ENCODE measurements at places on chromosomes 7 and 10.
A peak's percentile ranks its signal among the peaks of the same experiment; 100 is the strongest.

GRCh38 chr10:30789806-30790205, 160.3 kb upstream of the LYZL2 start:
- DNase-seq, result no peak

GRCh38 chr10:1737222-1738061, at the start of gene ADARB2:
ADARB2 (minus strand) TSS chr10:1737525.
- no peak for DNase-seq

GRCh38 chr10:86246279-86246940, 120.2 kb downstream of the GRID1 start:
- peak; percentile 57 for DNase-seq

- DNase-seq, result no peak
These were observed 23.1 kb downstream of the GBF1 start for GRCh38 chr10:102268375-102268888.

GRCh38 chr7:125424721-125425120, 495.1 kb upstream of the POT1 start:
- DNase-seq, result no peak

DNA sequence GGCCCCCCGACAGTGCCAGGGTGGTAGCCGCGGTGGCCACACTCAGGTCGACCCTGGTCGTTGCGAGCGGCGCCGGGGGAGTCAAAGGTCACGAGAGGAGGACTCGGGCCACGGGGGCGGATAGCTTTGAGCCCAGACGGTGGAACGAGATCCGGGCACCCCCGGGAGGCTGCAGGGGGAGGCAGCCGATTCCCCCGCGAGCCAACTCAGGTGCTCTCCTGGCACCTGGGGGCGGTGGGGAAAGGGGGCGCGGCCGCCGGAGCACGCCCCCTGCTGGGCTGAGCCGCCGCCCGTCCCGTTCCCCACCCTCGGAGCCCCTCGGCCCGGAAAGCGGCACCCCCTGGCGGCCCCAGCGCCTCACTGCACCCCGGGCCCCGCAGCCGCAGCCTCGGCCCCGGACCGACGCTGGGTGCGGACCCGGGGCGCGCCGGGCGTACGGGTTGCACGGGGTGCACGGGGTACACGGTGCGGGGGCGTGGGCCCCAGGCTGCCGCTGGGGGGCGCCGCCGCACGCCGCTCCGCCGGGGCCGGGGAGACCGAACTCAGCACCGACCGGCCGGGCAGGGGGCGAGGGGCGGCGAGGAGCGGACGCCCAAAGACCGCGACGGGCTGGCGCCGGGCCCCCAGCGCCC, 521 bp upstream of the NYAP1 start:
- DNase-seq, result no peak

- DNase-seq, result no peak
These were observed 45.2 kb downstream of the COL1A2 start for GRCh38 chr7:94439893-94440381.

DNA sequence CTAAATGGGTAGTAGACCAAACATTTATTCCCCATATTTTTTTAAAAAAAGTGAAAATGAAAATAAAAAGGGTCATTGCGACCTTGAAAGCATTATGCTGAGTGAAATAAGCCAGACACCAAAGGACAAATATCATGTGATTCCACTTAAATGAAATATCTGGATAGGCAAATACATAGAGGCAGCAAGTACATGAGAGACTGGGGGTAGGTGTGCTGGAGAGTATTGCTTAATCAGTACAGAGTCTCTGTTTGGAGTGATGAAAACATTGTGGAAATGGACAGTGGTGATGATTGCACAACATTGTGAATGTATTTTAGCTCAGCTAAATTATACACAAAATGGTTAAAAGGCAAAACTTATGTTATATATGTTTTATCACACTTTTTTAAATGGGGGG, 169.4 kb downstream of the AKR1D1 start:
- no peak for DNase-seq

DNA sequence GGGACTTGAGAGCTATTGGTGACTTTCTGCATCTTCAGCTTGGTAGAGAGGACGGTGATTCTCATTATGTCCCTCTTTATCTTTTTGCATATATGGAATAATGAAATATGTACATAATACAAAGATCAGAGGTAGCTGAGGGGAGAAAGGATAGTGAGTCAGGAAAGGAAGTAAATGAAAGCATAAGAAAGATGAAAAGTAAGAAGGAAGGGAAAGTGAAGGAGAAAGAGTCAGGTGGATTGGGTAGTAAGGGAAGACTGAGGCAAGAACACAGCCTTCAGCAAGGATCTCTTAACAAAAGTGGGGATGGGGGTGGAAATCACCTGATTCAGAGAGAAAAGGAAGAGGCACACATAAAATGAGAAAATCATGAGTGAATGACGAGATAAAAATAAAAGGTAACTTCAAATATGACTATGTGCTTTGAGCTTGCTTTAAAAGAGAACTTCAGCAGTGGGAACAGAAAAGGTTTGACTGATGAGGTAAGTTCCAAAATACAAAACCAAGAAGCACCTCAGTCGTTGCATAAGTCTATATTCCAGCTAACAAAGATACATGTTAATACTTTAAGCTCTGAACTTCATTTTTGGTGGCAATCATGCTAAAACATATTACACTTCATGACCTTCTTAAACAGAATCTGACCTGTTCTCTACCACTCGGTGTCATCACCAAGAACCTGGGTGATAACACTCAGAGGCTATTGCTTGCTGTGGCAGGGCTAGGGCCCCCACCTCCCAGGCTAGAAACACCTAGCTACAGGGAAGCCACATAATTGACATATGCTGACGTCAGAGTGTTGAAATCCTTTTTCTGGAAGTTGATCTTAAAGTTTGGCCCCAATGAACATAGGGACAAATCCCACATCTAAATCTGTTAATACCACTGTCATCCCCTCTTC, 32.9 kb downstream of the NRCAM start:
- DNase-seq, result no peak

- no peak for DNase-seq
These were observed 17.3 kb upstream of the ARL4A start for GRCh38 chr7:12670000-12670729.

GRCh38 chr7:66913118-66914037, 7.6 kb upstream of the TMEM248 start:
- DNase-seq, result no peak

GRCh38 chr7:34211018-34211417, 305.7 kb downstream of the BMPER start:
- no peak for DNase-seq

GRCh38 chr7:142391191-142391992, 133.5 kb upstream of the PRSS58 start:
- no peak for DNase-seq

DNA sequence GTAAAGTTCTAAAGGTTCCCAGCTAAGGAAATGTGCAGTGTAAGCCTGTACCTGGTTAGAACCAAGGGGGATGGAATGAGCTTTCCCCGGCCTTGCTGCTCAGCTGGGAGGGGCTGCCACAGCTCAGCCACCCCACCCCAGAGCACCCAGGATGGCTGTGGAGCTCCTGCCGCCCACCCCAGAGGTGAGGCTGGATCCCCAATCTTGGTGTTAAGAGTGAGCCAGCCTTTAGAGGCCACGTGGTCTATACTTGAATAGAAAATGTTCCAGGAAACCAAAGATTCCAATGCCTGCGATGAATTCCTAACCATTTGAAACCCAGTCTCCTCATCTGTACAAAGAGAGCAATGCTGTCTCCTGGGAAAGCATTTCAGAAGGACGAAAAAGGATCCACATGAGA, 16.5 kb downstream of the DIP2C start:
- no peak for DNase-seq

DNA sequence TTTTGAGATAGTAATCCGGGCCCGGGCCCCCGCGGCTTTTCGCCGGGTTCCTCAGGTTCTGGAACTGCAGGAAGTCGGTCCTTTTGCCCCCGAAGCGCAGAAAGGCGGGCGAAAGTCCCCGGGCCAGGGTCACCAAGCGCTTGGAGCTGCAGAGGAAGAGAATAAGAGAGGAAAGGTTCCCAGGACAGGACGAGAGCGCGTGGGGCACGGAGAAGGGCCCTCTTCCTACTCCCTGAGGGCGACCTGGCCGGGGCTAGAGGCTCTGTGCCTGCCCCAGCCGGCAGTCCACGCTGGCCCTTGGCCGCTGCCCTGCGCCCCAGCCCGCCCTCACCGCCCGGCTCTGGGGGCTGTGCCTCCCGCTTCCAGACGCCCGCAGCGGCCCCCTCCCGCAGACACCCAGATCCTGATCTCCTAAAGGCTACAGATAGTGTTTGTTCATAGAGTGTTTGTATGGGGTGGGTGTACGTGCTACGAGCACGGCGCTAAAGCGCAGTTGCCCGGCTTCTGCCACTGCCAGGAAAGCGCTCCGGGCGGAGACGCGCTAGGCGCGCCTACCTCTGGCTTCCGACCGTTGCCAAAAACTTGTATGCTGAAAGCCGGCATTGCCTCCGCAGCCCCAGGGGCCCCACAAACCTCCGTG, 3.2 kb downstream of the HPSE2 start:
- no peak for DNase-seq

DNA sequence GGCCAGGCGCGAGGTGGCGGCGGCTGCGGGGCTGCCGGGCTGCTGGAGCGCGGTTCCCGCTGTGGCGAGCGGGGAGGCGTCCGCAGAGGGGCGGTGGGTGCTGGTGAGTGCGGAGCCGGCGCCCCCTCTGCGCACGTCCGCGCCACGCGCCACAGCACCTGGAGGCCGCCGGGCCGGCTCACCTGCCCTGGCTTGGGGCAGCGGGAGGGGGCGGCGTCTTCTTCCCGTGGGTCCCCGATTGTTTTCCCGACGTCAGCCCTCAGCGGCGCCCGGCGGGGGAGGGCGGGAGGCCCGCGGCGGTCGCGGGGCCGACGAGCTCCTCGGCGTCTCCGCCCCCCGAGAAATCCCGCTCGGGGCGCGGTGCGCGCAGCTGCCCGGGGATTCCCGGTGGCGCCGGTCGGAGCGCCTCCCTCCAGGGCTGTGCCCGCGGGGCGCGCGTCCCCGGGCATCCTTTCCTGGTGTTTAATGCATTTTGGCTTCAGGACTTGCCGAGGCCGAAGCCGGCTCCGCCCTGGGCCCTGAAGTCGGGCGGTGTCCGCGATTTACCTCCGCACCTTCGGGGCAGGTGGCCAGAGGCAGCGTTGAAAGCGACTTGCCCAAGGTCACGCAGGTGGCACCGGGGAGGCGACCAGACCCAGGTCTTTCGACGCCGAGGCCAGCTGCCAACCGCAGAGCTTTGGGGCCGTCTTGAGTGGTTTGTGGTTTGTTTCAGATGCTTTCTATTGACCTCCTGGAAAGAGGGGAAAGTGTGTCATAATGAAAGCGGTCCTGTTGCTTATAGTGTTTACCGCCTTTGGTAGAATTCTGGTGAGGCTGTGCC, 561 bp downstream of the PLEKHA1 start:
- DNase-seq, result no peak

- DNase-seq, result no peak
These were observed 66.6 kb downstream of the CAV1 start for GRCh38 chr7:116591202-116592040.

DNA sequence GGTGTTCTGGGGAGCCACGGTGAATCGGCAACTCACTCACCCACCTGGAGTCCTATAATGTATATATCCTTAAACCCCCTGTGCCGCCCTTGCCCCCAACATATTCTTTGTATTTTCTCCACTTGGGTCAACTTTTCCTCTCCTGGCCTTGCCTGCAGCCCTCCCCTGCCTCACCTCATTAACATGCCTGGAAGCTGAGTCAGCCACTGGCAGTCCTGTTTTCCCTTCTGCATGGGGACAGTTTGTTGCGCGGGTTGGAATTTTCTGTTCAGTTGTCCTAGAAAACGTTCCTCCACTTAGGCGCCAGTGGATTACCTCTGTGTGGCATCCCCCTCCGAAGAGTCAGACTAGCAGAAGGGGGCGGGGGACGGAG, 97.4 kb downstream of the C10orf105 start:
- DNase-seq, result no peak

GRCh38 chr7:91276909-91277308, 12.7 kb downstream of the FZD1 start:
- no peak for DNase-seq

DNA sequence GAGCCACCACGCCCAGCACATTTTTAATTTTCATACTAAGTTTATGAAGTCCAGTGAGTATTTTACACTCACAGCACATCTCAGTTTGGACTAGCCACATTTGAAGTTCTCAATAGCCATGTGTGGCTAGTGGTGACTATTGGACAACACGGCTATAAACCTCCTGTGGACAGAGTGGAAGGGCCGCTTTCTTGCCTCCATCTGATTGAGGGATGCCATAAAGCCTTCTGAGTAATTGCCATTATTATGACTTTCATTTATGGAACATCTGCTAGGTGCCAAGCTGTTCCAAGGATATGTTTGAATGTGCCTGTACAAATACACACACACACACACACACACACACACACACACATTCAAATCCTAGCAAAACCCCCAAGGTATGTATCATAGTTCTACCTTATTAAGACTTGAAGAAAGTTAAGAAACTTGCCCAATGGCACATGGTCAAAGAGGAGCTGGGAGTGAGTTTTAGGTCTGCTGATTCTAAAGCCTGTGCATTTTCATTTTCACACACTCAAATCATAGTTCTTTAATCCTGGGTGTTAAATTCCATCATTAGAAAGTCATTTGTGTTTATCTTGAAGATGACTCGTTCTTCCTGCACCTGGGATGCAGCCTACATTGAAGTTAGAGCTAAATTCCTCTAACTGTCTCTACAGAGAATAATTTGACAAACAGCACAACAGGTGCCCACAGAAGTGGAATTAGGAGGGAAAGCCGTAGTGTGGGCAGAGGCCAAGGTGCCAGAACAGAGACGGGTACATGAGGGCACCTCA, 143.3 kb downstream of the PKD1L1 start:
- DNase-seq, result no peak

GRCh38 chr10:88923520-88923919, 29.1 kb downstream of the ACTA2 start:
- DNase-seq, result no peak

DNA sequence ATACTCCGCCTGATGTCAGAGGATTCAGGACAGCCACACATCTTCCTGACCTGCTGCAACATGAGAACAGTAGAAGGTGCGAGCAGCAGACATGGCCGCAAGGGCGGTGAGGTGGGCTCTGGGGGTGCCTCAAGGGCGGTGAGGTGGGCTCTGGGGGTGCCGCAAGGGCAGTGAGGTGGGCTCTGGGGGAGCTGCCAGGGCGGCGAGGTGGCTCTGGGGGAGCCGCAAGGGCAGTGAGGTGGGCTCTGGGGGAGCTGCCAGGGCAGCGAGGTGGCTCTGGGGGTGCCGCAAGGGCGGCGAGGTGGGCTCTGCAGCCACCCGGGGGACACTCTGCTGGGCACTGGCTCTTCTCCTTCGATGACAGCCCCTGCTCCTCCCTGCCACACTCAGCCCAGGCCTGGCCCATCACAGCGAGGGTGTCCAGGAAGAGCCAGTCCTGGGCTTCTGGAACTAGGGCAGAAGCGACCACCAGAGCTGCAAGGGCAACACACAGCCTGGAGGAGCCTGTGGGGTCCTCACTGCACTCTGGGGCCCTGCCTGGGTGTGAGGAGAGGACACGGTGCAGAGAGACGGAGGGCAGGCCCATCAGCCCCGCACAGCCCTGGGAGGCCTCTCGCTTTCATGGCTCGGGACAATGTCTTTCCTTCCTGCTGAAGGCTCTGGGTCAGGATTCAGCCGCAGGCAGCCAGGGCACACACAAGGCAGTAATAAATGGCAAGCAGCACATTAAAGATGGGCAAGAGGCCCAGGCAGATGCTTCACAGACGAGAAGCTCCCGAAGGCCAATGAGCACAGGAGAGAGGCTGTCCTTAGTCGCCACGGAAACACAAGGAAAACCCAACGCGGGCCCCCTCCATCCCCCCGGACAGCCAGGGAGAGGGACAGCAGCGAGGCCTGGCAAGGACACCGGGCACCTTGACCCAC, 42.5 kb downstream of the STK32C start:
- DNase-seq, result peak; percentile 77

- no peak for DNase-seq
These were observed 27.0 kb downstream of the PAPOLB start for GRCh38 chr7:4834601-4835397.

- no peak for DNase-seq
These were observed 63.7 kb downstream of the PRKG1 start for GRCh38 chr10:51137756-51138529.

GRCh38 chr7:135717693-135718092, 10.3 kb downstream of the SLC13A4 start:
- DNase-seq, result no peak
